ENCODE measurements at places on chromosomes 13 and 19.

DNA sequence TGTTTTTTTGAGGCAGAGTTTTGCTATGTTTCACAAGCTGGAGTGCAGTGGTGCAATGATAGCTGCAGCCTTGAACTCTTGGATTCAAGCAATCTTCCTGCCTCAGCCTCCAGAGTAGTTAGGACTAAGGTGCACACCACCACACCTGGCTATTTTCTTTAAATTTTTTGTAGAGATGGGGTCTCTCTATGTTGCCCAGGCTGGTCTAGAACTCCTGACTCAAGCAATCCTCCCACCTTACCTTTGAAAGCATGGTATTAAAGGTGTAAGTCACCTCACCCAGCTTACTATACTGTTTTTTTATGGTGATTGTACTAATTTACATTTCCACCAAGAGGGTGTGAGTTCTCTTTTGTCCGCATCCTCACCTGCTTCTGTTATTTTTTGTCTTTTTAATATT, 110.0 kb downstream of the FREM2 start:
- DNase-seq: no peak

DNA sequence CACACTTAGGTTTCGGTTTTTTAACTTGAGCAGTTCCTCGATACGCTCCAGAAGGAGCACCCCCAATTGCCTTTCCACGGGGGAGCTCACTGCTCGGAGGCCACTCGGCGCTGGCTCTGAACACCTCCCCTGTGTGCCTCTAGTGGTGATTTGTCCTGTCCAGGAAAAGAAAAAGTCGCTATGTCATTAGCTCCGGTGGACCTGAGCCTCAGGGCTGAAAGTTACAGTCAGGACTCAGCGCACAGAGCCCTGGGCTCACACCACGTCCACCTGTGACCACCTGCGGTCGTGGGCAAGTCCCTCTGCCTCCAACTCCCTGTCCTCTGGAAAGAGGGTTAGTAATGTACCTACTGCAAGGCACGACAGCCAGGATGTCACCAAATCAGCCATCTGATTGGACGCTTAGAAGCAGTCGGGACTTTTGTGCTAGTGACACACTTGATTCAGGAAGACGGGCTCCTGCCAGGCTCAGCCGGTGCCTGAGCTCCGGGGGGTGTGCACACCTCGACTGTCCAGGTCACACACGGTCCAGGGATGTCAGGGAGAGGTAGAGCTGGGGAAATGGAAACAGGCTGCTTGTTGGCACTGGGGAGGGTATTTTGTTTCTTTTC, 3.9 kb upstream of the TMPRSS9 start:
- DNase-seq: no peak

- no peak for DNase-seq
Observed at GRCh38 chr19:14459703-14460102, 15.5 kb downstream of the PTGER1 start.

- DNase-seq: no peak
Observed at GRCh38 chr19:35216833-35217648, 11.5 kb downstream of the FAM187B start.

DNA sequence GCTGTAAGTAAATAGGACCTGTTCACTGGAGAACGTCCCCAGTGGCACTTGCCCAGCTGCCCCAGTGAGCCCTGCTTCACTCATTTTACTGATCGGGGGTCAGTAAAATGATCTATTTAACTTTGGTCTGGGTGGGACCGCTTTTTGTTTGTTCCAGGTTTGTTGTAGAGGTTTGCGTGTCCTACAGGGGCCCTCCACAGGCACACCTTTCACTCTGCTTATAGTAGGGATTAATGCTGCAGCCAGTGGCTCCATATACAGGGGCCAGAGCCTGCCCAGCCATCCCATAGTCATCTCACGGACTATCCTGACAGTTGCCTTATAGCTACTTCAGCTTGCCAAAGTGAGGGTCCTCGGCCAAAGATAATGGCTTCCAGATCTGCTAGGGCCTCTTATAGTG, 104.1 kb downstream of the DNAJC3 start:
- no peak for DNase-seq

DNA sequence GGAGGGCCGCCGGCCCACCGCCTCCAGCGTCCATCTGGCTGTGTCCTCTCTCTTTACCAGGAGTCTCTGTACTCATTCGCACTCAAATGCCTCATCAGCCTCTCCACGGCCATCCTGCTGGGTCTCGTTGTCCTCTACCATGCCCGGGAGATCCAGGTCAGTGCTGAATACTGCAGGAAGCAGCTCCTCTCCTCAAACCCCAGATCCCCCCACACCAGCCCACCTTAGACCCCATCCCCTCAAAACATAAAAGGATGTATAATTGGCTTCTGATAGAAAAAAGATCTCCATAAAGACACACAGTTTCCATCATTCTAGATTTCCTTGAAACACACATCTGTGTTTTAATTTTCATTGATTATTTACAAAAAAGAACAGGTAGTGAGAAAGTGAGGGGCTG, 8.1 kb downstream of the KCNN1 start:
- no peak for DNase-seq

DNA sequence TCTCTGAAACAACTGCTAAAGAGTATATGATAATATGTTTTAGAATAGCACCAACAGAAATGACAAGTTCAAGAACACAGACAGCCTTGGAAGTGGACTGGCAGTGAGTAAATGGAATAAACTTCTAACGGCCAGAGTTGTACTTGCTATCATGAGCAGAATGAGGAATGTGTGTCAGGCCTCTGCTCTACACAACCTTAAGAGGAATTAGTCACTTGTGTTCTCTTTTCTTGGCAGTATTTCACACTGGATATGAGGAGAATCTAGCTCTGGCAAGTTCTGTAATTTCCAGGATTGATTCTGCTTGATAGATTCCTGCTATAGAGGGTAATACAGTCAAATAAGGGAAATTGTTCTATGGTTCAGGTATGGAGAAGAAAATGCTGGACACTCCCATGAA, 757.3 kb downstream of the EFNB2 start:
- DNase-seq: no peak

DNA sequence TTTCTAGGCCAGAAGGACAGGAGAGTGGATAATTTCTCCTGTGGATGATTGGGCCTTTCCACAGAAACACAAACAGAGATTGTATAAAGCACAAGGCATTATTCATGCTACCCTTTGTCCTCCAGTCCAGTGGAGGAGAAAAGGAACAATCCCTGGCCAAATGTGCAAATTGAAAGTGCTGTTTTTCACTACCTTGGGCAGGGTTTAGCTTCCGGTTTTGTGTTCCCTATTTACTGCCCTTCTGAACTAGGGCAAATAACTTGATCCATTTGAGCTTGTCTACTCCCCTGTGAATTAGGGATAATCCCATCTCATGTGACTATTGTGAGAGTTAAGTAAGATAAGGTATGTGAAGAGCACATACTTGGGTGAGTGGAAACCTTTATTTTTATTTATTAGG, 13.3 kb downstream of the PDX1 start:
- no peak for DNase-seq

- DNase-seq: peak; percentile 59
Observed at GRCh38 chr19:42420055-42420544, 7.1 kb downstream of the LIPE start.

DNA sequence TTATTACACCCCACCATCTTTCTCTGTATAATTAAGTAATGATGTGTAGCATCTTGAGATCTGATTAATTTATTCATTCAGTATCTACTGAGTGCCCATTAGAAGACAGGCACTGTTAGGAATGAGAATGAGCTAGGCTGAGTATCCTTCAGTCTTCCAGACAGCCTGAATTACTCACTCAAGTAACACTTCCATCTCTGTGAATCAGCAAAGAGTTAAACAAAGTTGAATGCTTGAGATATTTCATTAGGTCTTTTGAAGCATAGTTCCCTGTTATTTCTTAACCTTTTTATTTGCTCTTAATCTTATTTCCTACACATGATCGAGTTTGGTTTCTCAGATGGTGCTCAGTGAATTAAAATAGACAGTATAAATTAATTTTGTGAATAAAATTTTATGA, 413.7 kb downstream of the DCT start:
- DNase-seq: peak; percentile 10

DNA sequence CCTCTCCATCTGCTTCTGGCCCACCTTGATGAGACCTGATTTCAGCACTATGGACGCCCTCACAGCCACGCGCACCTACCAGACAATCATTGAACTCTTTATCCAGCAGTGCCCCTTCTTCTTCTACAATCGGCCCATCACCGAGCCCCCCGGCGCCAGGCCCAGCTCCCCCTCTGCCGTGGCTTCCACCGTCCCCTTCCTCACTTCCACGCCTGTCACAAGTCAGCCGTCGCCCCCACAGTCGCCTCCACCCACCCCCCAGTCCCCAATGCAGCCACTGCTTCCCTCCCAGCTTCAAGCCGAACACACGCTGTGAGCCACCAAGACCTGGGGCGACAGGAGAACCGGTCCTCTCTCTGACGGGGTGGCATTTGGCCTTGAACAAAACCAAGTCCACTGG, 19.3 kb upstream of the NPAS1 start:
- DNase-seq: no peak

GRCh38 chr13:105602956-105603670, 932.3 kb downstream of the EFNB2 start:
- no peak for DNase-seq

DNA sequence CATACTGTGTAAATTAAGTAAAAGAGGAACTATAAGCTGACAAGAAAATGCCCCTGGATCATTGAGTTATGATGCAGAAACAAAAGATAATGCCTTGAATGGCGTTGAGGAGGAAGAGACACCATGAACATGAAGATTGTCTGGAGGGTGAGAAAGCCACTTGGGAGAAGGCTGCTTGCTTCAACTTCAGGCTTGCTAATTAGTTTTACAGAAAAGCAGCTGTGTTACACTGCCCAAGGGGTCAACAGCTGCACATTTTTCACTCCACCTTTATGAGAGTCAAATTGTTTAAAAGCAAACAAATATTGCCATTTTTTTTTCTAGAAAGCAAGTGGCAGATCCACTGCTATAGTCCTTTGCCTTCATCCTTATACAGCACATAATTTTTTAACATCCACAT, 35.5 kb upstream of the KLF12 start:
- DNase-seq: no peak

GRCh38 chr13:113889467-113889866, 25.6 kb upstream of the GAS6 start:
- DNase-seq: no peak

GRCh38 chr13:52345631-52346251, 60.2 kb downstream of the THSD1 start:
- DNase-seq: no peak

DNA sequence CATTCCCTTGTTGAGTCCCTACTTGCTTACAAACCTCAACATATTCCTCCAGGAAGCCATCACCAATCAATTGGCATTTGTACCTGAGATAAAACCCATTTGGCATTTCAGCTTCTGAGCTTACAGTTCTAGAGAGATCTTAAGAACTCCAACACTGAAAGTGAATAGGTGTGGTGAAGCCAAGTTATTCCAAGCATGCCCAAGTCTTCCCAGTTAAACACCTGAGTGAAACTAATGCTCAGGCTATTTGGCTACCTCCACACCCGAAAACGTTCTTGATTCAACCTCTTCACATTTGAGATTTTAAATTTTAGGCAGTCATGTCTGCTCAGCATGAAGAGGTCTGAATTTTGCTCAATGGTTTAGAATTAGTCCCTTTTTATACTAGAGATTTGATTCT, 2.5 kb upstream of the SCEL start:
- no peak for DNase-seq

DNA sequence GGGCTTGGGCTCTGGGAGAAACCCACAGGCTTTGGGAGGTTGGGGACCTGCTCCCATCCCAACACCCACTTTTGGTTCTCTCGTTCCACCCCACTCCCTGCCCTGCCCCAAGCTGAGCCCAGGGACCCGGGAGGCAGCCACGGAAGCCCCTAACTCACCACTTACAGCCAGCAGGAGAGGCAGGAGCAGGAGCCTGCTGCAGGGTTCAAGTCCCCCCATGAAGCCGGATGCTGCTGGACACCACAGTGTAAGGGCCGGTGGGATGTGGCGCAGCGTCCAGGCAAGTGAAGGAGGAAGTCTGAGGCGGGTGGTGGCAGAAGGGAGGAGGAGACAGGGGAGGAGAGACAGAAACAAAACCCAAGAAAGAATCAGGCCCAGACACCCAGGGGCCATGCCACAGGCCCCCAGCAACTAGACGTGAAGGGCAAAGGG, at the start of gene TYROBP:
TSS of gene TYROBP (minus strand) at position 286 of the 432 bp plus-strand sequence. CDS start at position 219, 67 bp downstream.
- no peak for DNase-seq

DNA sequence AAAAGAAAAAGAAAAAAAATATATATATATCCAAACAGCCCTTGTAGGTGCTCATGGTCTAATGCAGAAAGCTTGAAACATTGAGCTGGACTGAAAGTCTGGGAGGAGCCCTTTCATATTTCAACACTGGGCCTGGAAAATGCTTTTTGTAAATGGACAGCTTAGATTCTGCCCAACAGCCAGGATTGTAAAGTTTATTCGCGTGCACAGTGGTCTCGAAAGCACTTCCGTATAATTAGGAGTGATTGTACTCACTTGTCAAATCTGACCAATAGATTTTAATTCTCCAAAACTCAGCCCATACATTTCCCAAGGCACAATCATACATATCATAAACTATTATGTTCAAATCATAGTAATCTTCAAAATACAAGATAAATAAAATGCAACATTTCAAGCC, 260.1 kb downstream of the COL4A1 start:
- DNase-seq: no peak

- DNase-seq: no peak
Observed at GRCh38 chr19:56838909-56839651, 1.4 kb downstream of the PEG3 start.

DNA sequence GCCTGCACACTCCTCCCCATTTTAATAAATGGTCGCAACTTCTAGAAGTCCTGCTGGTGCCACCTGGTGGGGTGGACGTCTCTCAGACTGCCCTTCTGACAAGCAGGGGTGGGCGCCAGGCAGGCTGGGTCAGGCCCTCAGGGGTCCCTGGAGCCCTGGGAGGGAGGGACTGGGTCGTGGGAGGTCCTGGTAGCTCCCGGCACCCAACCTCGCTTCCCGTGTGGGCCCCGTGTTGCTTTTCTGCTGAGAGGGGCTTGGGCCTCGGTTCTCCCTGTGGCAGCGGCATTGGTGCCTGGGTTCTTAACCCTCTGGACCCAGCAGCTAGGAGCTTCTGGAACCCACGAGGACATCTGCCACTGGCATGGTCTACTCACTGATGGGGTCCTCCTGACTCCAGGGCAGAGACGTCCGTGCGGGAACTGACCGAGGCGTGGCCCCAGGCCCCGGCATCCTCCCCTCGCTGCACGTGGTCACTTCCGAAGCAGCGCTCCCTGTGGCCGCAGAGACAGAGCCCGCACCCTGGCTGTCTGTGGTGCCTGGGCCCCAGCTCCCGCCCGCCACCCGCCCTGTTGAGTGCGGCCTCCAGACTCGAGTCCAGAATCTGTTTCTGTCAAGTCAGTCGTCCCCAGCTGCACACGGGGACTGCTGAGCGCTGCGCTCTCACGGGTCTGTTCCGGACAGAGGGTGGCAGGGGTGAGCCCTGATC, 6.0 kb upstream of the TMPRSS9 start:
- no peak for DNase-seq

DNA sequence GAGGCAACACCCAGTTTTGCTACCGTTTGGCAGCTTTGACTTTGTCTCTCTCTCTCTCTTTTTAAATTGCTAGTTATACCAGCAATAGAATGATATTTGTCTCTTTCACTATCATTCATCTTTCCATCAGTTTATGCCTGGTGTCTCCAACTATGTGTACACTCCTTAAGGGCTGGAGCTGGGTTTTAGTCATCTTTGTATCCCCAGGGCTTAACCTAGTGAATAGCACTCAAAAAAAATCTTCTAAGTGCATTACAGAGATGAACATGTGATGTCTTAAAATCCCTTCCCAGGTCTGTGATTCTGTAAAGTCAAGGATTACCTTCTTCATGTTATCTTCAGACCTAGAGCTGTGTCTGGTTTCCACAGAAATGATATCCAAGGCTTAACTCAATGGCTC, 7.8 kb upstream of the UBL3 start:
- DNase-seq: no peak

Measured in GM03348 (cell line).